ENCODE measurements at places on chromosomes 7 and 10.

DNA sequence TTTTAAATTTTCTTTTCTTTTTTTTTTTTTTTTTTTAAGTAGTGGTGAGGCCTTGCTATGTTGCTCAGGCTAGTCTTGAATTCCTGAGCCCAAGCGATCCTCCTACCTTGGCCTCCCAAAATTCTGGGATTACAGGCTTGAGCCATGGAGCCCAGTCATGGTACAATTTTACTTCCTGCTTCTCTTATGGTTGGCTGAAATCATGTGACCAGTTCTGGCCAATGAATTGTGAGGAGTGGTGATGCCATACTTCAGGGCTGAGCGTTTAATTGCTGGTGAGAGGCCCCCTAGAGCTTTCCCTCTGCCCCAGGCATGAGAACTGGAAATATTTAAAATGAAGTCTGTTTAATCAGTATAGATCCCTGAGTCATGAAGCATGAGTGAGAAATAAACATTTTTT is 22.2 kb upstream of the BAIAP2L1 start:
- no peak for DNase-seq

DNA sequence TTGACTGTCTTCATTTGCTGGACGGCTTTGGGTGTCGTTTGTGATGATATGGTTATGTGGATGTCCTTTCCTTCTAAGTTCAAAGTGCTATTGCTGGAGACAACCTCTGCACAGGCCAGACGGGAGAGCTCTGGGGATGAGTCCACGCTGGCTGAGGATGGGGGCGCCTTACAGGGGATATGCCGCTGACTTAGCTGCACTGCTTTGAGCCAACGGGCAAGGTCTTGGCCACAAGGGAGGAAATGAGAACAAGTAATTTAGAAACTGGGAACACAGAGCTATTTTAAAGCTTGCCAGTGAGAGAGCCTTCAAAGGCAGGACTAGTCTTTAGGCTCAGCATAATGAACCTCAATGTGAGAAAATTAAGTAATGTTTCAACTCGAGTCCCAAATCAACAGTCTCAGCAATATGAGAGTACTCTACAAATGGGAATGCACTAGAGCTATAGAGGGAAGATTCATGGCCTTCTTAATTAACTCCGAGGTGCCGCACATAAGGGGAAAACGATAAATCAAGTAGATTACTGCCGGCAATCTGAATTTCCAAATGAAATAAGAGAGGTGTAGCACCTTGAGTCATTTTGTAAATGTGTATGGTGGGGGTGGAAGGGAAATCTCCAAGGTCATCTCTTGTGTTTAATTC is 209.3 kb downstream of the JAZF1 start:
- DNase-seq = no peak

DNA sequence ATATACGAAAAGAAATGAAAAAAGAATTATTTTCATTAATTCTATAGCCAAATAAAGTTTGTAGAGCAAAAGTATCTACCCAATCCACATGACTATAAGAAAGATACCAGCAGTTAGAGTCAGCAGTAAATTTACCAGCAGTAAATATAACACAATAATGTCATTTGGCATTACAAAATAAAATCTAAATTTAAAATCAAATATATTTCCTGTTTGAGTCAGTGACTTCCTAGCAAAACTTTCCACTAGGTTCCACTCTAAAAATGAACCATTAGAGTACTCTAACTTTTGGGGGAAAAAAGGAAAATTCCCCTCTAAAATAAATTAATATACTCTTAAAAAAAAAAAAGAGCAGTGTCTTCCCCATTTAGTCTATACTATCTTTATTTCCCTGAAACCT is 144.8 kb downstream of the CPEB3 start:
- no peak for DNase-seq

GRCh38 chr10:49760789-49761188 is 1.3 kb downstream of the OGDHL start:
- DNase-seq = no peak

- DNase-seq = no peak
Observed at GRCh38 chr10:102744374-102745051, 765 bp downstream of the WBP1L start.

GRCh38 chr7:43337811-43338210 is 225.4 kb downstream of the HECW1 start:
- no peak for DNase-seq

GRCh38 chr7:105391429-105391828 is 2.7 kb upstream of the SRPK2 start:
- no peak for DNase-seq

DNA sequence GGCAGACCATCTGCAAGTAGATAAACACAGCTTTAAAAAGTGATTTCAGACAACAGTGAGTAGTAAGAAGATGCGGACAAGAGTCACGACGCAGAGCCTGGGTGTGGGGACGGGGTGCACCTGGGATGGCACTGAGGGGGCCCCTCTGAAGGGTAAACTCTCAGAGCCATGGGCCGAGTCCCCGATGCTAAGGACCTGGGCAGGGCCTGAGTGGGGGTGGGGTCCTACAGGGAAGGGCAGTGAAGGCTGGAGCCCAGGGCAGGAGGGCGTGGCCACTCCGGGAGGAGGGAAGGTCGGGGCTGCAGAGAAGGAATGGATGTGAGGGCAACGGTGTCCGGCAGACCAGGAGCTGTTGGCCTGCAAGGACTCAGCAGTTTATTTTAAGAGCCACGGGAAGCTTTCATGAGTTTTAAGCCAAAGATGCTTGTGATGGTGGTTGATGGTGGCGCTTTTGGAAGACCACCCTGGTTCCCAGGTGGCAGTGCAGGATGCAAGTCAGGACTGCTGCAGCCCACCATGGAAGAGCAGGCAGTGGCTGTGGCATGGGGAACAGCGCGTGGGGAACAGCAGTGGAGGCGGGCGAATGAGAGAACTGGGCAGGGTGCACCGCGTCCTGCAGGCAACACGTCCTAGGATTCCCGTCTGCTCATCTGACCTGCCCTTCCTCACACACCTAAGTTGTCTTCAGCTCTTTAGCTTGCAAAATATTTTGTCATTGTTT is 296.8 kb downstream of the DNAJB6 start:
- DNase-seq = no peak

DNA sequence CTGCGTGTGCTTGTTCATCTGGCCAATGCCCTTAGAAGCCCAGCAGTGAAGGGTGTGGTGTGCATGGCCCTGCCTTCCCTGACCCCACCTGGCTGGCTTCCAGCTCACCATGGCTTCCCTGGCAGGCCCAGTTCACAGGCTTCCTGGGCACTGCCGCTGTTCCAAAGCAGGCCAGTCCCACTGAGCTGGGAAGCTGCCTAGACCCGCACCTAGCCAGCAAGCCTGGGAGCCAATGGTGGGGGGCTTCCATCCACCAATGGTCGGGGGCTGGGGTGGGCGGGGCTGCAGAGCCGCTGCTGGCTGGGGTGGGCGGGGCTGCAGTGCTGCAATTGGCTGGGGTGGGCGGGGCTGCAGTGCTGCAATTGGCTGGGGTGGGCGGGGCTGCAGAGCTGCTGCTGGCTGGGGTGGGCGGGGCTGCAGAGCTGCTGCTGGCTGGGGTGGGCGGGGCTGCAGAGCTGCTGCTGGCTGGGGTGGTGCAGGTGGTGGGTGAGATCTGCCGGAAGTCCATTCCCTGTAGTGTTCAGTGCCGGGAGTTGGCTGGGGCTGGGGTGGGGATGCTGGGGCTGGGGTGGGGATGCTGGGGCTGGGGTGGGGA is 12.4 kb downstream of the CALY start:
- no peak for DNase-seq

GRCh38 chr7:35768346-35768745 is 32.5 kb upstream of the SEPTIN7 start:
- no peak for DNase-seq

DNA sequence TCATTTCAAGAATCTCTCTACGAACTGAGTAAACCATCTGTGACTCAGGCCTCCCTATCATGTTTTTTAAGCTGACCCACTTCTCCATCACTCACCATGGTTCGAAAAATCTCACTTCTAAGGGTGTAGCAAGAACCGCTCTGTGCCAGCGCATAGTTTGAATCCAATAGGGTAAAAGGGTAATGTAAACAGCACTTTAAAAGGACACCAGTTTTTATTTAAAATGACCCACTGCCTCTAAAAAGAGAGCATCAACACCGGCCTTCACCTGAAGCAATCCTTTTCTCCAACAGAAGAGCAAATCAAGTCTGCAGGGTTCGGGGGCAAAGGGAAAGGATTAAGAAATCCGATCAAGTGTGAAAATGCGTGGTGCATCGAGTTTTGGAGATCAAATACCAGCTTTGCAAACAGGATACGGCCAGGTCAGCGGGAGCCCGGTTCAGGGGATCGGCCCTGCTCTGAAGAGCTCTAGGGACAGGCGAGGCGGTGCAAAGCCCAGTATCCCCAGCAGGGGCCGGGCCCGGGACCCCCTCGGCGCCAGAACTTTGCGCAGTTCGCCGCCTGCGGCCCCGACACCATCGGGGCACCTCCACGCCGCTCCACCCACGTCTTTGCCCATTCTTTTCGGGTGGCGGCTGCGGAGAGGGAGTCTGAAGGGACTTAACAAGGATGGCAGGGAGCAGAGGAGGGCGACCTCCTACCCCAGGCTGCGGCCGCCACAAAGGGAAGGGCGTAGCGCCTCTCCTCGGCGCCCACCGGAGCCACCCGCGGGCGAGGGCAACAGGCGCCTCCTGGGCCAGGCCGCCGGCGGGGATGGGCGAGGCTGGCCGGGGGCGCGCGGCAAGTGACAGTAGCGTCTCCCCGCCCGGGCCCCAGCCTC is 842 bp downstream of the NMT2 start:
- DNase-seq = no peak

- no peak for DNase-seq
Observed at GRCh38 chr10:89515031-89515841, 20.2 kb downstream of the SLC16A12 start.

- no peak for DNase-seq
Observed at GRCh38 chr10:22550732-22551131, 163.6 kb downstream of the PIP4K2A start.

Data from CMK (cell line).